Right renal cortex interstitium (tissue), 3 donors: ENCODE measurements at places on chromosomes 11 and 22. TPM values are rescaled to one million over a fixed set of nuclear protein-coding genes. Genes with fewer than 3 reads are reported as not detected.

PAFAH1B2 gene
- polyA plus RNA-seq = 81.0 TPM

ZNF214 gene
- polyA plus RNA-seq = 13.7 TPM

- DNase-seq = no peak
These were observed 266.9 kb upstream of the NARS2 start for GRCh38 chr11:78841456-78842060.

SCUBE2 gene
- 6.1 TPM for polyA plus RNA-seq

SLC22A12 gene
- polyA plus RNA-seq = 4.0 TPM

GRCh38 chr11:117062498-117062897, 35.7 kb downstream of the SIK3 start:
- DNase-seq = no peak

GRCh38 chr22:20963201-20964052, 3.6 kb upstream of the AIFM3 start:
- no peak for DNase-seq

GGTLC2 gene
- not detected for polyA plus RNA-seq

KCNJ4 gene
- 0.11 TPM for polyA plus RNA-seq

GRCh38 chr11:12961615-12962014, 47.5 kb upstream of the RASSF10 start:
- no peak for DNase-seq

KRTAP5-11 gene
- polyA plus RNA-seq = not detected

SMC1B gene
- polyA plus RNA-seq = 0.25 TPM

DNA sequence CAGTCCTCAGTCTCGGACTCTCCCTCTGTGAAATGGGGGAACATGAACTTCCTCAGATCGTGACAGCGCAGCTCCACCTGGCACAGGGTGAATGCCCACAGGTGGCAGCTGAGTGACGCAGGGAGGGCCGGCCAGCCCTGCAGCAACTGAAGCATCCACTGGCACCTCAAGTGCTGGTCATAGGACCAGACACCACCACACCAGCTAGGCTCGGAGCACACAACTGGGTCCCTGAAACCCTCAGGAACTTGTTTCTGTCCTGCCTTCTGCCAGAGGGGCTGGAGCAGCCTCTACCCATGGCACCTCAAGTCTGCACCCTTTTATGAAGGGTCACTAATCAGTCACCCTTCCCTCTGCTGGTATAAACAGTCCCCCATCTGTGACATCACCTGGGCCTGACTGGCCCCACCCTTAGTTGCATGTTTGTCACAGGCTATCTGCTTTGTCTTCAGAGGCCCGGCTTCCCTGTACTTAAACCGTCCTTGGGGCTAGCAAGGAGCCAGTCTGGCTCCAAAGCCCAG, 7.4 kb upstream of the CDC42BPG start:
- no peak for DNase-seq

INS gene
- not detected for polyA plus RNA-seq

DNA sequence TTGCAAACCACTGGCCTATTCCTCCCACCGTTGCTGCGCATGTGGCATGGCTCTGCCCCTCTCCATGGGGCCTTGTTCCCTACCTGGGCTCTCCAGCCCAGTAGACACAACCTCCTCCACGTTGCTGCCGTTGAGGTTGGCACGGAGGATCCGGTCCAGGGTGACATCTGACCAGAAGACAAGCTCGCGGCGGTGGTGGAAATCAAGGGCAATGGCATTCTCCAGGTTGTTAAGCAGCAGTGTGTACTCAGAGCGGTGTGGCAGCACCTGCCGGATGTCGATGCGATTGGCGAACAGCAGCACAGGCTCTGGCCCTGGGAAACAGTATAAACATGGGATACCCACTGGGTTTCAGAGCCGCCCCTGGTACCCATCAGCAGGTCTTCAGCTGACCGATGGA, 23.8 kb downstream of the LRP4 start:
- no peak for DNase-seq
